ENCODE measurements at places on chromosomes 3 and 15.

DNA sequence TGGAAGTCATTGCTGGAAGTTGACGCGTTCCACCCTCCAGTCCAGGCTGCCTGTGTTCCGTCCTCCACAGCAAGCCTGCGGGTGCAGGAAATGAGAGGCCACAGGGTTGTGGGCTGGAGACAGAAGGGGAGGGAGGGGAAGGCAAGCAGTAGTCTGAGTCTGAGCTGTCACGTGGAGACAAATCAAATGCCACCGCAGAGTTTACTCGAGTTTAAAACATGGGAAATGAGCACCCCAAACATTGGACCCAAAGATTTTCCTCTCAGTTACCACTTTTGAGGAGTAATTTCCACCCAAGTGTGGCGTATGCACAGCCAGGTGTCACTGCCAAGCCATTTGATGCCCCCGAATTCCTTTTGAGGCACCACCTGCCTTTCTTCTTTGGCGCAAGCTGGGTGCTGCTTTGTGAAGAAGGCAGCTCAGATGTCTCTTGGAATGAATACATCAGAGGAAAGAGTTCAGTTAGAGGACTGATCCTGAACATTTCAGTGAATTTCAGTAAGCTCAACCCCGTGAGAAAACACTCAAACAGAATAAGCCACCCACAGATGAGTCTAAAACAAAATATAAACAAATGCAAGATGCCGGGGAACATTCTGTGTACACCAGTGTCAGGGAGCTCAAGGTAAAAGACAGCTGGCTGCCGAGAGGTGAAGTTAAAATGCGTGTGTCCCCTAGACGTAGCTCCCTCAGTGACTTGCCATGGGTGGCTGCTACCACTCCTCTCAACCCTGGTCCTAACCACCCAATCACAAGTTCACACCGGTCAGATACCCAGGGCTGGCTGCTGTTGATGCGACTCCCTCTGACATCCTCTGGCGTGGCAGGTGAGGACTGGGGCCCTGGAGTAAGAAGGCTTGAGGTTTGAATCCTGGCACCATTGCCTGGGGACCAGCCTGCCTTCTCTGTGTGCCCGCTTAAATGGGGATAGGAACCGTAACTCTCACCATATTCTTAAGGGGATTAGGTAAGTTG, 203.8 kb downstream of the UACA start:
- DNase-seq: peak; percentile 24

DNA sequence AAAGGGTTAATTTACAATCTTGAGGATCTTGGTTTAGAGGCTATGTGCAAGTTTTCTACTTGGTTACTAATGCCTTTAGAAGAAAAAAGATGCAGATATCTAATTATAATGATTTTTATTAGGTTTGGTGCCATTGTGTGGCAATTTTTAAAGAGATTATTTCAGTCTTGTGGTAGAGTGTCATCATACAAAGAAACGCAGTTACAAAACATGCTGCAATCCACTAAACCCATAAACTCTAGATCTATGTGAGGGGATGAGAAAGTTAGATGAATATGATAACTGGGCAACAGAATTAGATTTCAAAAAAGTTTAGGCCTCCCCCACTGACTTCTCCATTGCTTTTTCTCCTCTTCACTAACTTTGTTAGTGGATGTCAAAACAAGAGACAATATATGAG, 106.0 kb downstream of the ARPP21 start:
- DNase-seq: no peak

GRCh38 chr3:42290966-42291714, 25.2 kb upstream of the CCK start:
- DNase-seq: no peak

GRCh38 chr15:86555939-86556338, 476.3 kb downstream of the AGBL1 start:
- DNase-seq: peak; percentile 77

DNA sequence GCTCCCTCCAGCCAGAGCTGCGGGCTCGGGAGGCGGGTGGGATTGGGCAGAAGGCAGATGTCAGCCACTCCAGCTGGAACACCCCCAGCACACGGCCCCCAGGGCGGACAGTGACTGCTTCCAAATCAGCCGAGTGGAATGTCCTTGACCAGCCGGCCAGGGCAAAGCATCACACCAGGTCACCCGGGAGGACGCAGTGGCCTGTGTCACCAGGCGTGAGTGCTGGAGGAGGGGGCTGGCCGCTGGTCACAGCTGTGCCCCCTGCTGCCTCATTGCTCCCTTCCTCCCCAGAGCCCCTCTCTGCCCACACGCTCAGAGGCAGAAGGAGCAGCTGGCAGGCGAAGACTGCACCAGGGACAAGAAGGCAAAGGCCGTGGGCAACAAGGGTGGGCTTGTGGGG, 33.5 kb downstream of the NTRK3 start:
- no peak for DNase-seq

DNA sequence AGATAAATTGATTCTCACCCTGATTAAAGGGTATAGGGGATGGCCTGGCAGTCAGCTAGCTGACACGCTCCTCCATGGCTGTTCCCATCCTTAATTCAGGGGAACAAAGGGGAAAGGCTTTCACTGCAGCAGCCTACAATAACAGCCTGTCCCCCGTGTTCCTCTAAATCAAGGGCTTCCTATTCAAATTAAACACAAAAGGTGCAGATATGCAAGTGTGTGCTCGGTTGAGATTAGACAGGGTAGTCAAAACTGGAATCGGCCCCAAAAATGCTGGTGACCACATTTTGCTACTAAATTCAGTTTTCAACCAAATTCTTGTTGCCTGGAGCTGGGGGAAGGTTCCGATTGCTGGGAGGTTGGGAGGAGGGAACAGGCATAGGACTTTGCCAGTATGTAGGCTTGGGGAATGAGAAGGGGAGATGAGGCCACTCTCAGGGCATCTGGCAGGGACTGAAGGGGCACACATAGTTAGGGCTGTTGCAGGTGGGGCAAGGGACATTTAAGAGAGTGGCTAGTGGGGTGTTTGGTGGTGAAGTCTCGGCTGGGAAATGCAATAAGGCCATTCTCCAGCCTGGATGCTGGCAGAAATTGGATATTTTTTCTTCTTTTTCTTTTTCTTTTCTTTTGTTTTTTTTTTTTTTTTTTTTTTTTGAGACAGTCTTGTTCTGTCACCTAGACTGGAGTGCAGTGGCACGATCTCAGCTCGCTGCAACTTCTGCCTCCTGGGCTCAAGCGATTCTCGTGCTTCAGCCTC, 32.9 kb upstream of the CTSH start:
- DNase-seq: no peak

DNA sequence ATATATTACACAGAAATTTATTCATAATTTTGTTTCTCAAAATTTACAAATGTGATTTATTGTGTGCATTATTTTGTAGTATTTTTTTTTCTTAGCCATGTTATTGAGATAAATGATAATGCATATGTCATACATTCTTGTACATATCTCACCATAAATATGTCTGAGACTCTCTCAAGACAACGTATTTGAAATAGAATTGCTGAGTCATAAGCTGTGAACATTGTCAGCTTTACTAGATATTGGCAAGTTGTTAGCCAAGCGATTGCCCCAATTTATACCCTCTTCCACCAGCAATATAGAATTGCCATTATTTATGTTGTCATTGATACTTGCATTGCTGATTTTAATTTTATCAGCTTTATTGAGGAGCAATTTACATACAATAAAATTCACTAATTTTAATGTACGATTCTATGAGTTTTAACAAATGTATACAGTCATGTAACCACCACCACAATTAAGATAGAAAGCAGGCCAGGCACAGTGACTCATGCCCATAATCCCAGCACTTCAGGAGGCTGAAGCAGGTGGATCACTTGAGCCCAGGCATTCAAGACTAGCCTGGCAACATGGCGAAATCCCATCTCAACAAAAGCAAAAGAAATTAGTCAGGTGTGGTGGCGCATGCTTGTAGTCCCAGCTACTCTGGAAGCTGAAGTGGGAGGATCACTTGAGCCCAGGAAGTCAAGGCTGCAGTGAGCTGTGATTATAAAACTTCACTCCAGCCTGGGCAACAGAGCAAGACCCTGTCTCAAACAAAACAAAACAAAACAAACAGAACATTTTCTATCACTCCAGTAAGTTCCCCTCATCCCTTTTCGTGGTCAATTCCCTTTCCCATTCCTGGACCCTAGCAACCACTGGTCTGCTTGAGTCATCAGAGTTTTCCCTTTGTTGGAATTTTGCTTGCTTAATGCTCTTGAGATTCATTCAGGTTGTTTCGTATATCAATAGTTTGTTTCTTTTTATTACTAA, 373.1 kb downstream of the MFSD1 start:
- peak; percentile 17 for DNase-seq

GRCh38 chr3:36193448-36193847, 186.9 kb upstream of the STAC start:
- no peak for DNase-seq

GRCh38 chr3:184578822-184579221, 17.2 kb downstream of the EPHB3 start:
- DNase-seq: no peak

DNA sequence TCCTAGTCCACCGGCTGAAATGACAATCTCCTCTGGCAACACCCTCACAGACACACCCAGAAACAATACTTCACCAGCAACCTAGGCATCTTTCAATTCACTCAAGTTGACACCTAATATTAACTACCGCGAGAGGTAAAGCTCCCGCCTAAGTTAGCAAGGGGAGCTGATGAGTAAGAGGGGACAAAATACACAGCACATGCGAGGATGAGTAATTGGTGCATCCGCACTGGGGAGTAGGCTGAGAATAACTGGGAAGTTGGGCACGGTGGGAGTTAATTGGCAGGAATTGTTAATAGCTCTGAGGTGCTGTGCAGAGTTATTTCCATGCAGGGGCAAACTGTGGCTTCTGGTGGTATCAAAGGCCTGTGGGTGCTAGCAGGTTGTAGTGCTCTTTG, 14.5 kb upstream of the PLD1 start:
- no peak for DNase-seq

DNA sequence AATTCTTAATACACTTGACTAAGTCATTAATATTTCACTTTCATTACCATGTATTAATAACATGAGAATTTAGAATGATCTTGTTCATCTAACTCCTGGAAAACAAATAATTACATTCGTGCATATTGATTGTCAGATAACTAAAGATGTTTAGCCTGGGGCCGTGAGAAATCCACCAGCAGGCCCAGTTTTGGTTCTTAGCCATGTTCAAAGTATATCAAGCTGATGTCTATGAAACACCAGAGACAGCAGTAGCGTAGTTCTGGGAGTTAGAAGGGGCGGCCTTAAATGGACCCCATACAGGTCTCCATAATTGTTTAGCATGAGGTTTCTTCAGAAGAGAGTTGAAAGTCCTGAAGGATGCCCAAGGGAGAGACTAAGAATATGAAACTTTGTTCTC, 103.6 kb upstream of the DPH6 start:
- DNase-seq: no peak
